ENCODE measurements at places on chromosomes 13 and 19.

DNA sequence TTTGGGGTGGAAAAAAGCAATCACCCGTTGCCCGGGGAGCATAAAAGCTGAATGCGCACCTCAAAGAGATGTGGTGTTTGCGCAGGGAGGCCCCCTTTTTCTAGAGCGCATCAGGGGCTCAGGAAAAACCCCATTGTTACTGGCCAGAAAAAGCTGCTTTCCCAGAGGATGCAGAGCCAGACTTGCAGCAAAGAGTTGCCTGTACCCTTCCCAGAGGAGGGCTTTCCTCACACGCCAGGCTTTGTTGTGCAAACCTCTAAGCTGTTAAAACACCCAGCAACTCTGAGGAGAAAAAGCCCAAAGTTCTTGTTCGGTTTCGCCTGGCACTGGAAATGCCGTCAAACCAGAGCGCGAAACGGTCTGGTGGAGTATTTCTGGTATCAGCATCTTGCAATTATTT, 29.3 kb downstream of the GSX1 start:
- DNase-seq = no peak

DNA sequence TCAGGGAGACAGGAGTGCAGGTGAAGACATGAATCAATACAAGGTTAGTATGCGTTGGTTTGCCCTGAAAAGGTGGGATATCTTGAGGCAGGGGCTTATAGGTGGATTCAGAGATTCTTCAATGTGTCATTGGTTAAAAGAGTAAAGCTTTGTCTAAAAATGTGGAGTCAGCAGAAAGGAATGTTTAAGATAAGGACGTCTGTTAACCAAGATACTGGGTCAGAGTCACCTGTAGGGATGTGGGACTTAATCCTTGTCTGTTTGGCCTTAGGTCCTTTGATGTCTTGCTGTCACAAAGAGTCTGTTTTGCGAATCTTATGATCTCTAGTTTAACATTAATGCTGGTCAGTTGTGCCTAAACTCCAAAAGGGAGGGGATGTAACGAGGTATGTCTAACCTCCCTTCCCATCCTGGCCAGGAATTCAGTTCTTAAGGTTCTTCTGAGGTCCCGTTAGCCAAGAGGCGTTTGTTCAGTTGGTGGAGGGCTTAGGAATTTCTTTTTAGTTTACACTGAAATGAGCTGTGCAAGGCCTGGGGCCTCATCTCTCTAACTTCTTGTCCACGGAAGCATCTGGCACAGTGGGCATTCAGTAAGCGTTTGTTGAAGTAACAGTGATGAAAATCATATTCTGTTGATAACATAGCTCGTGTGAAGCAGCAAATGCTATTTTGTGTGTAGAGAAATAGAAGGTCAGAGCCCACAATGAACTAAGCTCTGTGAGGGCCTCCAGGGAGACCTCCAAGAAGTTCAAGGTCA, 96.2 kb upstream of the RNF113B start:
- DNase-seq = no peak

DNA sequence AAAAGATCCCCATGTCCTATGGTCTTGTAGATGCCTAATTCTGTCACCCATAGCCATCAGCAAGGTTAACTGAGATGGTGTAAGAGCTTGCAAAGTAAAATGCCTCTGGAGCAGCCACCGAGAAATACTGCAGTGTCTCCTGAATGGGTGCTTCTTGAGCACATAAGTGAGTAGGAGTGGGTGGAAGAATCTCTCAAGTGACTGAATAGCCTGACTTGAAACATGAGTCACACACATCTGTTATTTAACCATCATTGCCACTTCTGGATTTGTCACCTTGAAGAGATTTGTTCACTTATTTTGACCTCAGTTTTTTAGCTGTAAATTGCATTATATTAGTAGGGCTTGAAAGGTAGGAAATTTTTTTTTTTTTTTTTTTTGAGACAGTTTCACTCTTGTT, 2.3 kb downstream of the ZNF714 start:
- no peak for DNase-seq

DNA sequence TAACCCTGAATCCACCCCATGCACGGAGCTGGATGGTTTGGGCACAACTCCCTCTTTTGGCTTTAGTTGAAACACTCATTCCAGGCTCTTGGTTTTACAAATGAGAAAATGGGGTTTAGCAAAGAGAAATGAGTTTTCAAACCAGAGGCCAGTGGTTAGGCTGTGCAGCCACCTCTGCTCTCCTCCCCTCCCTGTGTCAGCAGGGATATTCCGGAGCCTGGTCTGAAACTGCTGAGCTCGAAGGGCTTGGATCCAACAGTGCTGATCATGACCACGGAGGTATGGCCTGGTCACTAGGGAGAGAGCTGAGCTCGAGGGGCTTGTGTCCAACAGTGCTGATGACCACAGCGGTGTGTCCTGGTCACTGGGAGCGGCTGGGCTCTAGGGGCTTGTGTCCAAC, 41.5 kb downstream of the ZNF787 start:
- DNase-seq = no peak

DNA sequence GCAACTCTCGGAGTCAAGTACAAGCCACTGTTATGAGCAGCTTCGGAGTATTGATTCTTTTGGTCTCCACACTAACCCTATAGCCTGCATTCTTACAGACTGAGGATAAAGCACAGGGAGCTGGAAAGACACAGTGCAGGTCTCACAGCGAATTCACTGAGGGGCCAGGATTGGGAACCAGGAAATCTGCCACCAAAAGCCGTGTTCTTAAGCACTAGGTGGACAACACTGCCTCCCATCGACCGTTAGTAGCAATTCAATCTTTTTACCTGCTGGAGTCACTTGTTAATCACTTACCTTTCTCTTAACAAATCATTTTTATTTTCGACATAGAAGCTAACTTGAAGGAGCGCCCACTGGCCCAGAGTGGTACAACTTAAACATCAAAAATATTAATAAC, 6.3 kb downstream of the PMIS2 start:
- no peak for DNase-seq

- DNase-seq = no peak
These were observed 20.2 kb upstream of the MYDGF start for GRCh38 chr19:4690361-4690760.

DNA sequence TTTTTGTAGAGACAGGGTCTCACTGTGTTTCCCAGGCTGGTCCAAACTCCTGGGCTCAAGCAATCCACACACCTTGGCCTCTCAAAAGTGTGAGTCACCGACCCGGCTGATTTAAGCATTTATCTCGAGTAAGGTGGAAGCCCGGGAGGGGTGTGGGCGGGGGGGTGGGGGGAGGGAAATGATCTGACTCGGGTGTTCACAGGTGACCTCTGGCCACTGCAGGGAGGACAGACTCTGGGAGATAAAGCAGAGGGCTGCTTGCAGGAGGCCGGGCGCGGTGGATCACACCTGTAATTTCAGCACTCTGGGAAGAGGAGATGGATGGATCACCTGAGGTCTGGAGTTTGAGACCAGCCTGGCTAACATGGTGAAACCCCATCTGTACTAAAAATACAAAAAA, 7.9 kb downstream of the DENND1C start:
- DNase-seq = no peak

DNA sequence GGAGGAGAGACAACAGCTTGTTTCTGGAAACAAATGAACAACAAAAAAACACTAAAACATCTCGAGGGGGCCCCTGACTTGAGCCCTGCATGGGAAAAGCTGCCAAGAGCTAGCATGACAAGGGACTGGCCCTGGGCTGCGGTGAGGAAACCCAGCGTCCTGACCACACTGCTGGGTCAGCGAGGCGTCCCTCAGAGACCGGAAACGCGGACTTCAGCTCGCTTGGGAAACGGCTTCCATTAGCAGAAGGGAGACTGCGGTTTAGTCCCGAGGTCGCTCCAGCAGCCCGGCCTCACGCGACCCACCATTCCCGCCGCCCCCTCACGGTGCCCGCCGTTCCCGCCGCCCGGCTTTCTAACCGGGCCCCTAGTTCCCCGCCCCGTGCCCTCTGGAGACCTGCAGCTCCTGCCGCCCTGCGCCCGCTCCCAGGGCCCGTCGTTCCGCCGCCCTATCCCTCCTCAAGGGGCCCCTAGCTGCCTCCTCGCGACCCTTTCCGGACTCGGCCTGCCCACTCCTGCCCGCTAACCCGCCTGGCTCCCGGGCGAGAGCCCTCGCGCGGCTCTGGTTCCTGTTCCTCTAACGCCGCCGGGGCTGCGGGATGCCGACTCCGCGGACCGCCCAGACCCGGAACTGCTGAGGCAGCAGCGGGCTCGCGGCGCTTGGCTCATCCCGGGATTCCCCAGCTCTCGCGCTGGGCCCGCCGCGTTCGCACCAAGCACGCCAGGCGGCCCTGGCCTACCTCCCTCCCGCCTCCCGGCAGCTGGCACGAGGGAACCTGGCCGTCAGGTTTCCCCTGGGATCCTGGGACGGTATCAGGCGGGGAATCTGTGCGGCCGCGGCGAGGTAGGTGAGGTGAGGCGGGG, at the start of gene CCDC122:
Gene CCDC122 (minus strand): TSS at position 849 of the 863 bp plus-strand sequence. CDS start 10,364 bp downstream, outside the sequence.
- peak; percentile 41 for DNase-seq

DNA sequence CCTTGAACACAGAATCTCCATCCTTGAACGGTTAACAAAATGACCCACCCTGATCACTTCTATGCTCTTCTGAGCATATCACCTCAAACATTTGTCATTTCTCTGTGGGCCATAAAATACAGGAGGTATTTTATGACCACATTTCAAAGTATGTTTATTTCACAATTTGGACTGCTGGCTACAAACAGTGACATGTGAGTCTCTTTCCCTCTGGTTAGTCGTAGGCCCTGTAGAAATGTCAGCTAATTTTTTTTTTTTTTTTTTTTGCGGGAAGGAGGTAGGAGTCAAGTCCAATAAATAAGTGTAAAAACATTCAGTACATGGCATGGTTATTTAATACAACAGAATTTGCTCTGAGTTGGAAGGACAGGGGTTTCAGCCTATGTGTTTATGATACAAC, 70.7 kb downstream of the FOXO1 start:
- DNase-seq = no peak

- DNase-seq = peak; percentile 10
These were observed 5.0 kb upstream of the MTMR6 start for GRCh38 chr13:25292301-25292700.

- DNase-seq = no peak
These were observed 2.2 kb upstream of the EPS15L1 start for GRCh38 chr19:16473875-16474392.

GRCh38 chr19:7426986-7427385, 61.8 kb downstream of the PEX11G start:
- DNase-seq = no peak

DNA sequence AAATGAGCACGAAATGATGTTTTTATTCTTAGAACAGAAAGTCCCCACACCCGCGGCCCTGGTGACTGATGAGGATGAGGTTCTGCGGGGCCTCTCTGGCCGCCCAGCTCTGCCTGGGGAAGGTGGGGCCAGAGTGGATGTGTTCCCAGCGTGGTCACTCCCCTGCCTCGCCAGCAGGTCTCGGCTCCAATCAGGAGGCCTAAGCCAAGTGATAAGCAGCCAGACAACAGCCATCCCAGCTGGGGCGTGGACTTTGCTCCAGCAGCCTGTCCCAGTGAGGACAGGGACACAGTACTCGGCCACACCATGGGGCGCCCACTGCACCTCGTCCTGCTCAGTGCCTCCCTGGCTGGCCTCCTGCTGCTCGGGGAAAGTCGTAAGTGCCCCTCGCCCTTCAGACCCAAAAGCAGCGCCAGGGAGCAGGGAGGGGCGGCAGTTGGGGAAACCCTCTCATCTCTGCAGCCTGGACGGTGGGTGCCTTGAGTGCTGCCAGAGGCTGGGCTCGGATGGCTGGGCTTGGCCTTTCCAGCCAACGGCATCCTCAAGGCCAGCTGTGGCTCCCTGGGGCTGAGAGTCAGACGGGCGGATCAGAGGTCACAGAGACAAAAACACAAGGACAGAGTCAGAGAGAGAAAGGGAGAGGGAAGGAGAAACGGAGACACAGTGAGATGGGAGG, at the start of gene F10:
Gene F10 (plus strand): TSS at position 250 of the 676 bp plus-strand sequence. CDS start 57 bp downstream, at position 307.
- no peak for DNase-seq

DNA sequence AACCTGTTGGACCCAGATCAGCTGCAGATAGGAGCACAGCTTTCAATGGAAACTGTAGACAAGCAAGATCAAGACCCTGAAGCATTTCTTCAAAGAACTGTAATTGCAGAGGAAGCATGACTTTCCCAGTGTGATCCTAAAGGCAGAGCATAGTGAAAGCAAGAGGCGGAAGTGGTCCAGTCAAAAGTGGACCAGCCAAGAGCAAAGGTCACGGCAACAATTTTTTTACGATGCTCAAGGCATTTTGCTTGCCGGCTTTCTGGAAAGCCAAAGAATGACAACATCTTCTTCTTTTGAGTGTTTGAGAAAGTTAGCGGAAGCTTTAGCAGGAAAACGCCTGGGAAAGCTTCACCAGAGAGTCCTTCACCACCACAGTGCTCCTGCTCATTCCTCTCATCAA, 111.6 kb downstream of the RNF17 start:
- no peak for DNase-seq

- DNase-seq = no peak
These were observed 230.2 kb upstream of the MAB21L1 start for GRCh38 chr13:35706721-35707120.

GRCh38 chr13:86932776-86933334, 738.3 kb upstream of the SLITRK5 start:
- no peak for DNase-seq

GRCh38 chr19:45881909-45882528, 3.9 kb downstream of the IRF2BP1 start:
- no peak for DNase-seq
